ENCODE measurements at places on chromosomes 6 and 20.

DNA sequence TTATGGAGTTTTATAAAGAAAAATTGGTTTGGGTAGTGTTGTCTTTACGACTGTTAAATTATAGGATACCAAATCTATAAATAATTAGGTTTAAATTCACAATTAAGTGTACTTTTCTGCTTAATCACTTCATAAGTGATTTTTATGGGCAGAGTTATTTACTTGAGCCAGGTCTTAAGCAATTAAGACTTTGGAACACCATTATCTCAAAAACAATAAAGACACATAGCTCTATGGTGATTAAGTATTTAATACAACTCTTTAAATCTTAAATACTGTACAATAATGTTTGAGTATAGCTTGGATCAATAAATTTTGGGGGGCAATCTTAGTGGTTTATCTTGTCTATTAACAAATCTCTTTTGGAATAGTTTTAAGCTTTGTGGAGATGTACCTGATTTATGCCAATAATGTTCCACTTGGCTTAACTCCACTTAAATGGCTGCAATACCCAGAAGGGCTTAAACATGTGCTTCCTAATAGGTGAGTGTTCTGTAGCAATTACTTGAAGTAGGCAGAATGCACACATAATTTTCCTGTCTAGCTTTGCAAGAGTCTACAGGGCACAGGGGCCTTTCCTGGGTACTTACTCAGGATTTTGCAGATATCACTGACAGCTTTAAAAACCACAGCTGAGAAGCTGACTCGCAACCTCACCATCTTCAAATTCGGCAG is 7.5 kb downstream of the FERMT1 start:
- DNase-seq = no peak

DNA sequence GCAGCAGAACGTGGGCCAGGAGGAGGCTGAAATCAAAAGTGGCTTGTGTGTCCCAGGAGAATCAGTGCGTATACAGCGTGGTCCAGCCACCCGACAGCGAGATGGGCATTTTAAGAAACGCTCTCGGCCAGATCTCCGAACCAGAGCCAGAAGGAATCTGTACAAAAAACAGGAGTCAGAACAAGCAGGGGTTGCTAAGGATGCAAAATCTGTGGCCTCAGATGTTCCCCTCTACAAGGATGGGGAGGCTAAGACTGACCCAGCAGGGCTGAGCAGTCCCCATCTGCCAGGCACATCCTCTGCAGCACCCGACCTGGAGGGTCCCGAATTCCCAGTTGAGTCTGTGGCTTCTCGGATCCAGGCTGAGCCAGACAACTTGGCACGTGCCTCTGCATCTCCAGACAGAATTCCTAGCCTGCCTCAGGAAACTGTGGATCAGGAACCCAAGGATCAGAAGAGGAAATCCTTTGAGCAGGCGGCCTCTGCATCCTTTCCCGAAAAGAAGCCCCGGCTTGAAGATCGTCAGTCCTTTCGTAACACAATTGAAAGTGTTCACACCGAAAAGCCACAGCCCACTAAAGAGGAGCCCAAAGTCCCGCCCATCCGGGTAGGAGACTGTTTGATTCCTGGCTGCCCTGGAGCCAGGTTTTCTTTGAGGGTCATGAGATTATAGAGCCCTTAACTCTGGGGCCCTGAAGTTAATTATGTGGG is 75.3 kb downstream of the ASXL1 start:
- no peak for DNase-seq

DNA sequence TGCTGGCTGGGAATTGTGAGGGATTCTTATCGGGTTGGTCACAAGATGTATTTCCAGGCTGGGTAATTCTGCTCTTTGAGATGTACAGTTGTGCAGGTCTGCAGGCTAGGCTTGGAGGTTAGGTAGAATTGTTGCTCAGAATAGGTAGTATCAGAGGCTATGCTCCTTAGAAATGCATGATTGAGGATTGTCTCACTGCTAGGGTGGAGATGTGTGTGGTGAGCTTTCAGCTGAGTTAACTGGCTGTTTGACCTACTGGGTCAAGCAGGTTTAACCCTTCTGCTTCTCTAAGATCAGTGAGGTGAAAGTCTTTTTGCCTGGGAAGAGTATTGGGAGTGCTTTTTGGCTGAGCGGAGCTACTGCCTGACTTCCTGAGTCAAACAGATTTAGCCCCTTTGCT is 701.1 kb downstream of the UTRN start:
- DNase-seq = no peak

DNA sequence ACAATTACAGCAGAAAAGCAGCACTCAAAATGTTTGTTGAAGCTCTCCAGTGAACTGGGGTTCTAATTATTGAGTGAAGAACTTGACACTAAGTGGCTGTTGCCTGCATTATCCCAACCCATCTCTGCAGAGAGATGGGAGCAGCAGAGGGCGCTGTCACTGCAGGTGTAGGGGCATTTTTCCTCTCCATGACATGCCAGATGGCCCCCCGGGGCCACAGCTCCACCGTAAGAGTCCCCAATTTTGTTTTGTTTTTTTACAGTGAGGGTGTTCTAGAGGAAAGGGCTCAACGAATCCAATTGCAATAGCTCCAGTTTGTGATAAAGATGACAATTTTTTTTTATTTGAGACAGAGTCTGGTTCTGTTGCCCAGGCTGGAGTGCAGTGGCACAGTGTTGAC is 1.9 kb upstream of the FUCA2 start:
- no peak for DNase-seq

DNA sequence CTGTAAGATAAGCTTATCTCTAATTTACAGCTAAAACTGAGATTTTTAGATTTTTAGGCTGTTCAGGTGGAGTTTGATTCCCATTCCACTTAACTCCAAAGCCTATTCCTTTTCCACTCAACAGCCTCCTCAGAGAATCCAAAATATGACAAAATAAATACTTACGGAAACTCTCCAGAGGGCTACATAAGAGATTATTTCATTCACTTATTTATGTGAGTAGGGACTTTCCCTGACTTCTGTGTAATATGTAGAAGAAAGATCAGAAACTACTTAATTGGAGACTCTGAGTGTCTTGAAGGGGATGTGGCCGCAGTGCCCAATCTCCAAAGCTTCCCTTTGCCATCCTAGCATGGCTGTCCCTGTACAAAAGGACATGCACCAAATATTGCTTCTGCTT is 72.1 kb upstream of the ISM1 start:
- DNase-seq = no peak

- DNase-seq = no peak
These were observed 42.4 kb downstream of the RIPOR2 start for GRCh38 chr6:24893342-24893850.

DNA sequence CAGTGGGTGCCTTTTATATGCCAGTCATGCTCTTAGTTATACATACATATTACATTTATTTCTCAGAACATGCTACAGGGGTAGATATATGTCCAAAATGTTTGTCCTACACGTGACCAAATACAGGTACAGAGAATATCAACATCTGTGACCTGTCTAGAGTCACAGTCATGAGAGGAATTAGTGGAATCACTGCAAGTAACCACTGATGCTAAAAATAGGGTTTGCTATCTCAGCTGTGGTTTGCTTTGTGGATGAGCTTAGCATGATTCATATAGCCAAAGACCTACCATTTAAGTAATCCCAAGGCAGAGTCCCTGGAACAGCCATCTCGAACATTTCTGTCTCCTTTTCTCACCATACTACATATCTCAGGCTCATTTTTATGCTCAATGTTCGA is 32.3 kb downstream of the GSTA3 start:
- DNase-seq = no peak

DNA sequence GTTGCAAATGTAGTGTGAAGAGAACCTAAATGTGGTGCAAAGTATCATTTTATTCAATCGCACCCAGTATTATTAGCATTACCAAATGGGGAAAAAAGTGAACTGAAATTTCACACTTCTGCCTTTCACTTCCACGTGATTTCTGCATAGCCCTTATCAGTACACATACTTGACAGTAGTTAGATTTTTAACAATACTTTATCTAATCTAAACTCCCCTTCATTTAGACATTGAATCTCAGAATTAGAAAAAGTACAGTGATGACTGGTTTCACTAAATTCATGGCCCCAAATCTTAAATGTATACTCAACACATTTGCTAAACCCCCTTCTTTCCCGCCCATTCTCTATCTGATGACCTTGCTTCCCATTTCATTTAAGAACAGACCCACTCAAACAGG is 14.3 kb downstream of the STX7 start:
- no peak for DNase-seq

DNA sequence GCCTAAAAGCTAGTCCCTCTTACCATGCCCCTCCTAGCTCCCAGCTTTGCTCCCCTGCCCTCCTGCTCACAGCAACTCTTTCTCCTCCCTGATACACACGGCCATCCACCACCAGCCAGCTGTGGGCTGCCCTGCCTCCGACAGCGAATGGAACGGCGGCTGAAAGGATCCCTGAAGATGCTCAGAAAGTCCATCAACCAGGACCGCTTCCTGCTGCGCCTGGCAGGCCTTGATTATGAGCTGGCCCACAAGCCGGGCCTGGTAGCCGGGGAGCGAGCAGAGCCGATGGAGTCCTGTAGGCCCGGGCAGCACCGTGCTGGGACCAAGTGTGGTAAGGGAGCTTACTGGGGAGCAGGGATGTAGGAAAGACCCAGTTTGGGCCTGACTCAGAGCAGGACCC is 16.6 kb upstream of the ZNF76 start:
- DNase-seq = no peak
